ENCODE measurements at places on chromosomes 7 and 10.

GRCh38 chr10:126233182-126234148 is 154.8 kb downstream of the ADAM12 start:
- DNase-seq: no peak

- DNase-seq: no peak
These were observed 171.7 kb downstream of the JAZF1 start for GRCh38 chr7:28008911-28009310.

DNA sequence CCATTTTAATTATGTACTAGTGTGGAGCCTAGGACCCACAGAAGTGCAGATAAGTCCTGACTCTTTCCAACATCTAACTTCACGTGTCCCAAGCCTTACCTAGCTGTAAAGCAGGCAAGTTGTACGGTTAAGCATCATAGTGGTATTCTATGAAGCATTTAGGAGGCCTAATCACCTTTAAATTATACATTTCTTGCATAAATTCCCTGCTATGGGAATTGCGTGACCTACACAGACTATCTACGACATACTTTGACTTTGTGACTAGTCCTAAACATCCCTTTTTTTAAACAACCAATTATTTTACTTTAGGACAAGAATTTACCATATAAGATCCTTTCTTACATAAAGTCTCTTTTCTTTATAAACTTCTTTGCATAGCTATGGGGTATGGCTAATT is 37.7 kb upstream of the LRGUK start:
- DNase-seq: no peak

DNA sequence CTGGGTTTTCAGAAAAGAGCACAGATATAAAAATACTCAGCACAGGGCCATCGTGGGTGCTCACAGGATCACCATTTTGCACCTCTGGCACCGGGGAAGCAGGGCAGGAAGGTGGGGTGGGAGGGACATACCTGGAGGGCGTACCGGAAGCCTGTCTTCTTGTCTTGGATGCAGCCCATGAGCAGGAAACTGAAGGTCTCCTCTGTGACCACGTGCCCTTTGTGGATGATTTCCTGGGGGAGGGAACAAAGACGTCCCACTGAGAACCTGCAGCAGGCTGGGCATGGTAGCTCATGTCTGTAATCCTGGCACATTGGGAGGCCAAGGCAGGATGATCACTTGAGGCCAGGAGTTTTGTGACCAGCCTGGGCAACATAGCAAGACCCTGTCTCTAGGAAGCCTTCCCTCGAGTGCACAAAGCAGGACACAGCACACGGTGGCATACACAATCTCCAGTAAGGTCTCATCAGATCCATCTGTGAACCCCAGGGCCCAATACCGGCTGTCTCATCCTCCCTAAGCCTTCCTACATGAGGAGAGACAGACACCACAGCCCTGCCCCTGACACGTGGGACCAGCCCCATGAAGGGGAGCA is 9.5 kb downstream of the PTCD1 start:
- DNase-seq: no peak

GRCh38 chr7:38795593-38795992 is 113.4 kb downstream of the VPS41 start:
- no peak for DNase-seq

GRCh38 chr10:69377191-69377590 is 39.5 kb downstream of the TACR2 start:
- no peak for DNase-seq

DNA sequence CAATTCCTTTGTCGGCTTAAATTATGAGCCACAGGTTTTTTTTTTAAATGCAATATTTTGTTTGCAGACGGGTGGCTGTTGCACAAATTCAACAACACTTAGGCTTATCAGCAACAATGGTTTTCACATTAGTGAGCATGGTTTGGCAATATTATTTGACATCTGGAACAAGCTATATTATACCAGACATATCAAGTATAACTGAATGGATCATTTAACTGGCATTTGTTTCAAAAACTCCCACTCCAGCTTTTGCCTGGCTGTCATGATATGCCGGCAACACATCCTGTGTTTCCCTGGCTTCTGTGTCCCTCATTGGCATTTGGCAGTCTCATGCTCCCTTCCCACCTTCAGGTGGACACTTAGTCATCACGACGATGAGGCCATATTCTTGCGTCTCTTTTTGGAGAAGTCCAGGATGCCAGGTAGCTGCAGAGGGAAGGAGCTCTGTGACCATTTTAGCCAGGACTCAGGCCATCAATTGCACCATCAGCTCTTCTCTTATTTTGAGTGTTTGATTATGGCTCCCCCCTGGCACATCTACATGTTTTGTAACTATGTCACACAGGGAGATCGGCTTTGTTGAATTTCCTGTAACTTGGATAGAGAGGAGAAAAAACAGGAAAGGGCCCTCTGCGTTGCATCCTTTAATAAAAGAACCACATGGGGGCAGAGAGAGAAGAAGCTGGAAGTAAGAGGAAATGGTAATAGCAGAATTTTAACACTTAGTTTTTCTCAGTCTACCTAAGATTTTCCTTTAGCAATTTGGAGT is 413.9 kb downstream of the LRMDA start:
- DNase-seq: no peak
